ENCODE measurements at places on chromosomes 5 and 9.

GRCh38 chr5:108760512-108760911 lies 12.8 kb downstream of the FER start:
- no peak for DNase-seq

DNA sequence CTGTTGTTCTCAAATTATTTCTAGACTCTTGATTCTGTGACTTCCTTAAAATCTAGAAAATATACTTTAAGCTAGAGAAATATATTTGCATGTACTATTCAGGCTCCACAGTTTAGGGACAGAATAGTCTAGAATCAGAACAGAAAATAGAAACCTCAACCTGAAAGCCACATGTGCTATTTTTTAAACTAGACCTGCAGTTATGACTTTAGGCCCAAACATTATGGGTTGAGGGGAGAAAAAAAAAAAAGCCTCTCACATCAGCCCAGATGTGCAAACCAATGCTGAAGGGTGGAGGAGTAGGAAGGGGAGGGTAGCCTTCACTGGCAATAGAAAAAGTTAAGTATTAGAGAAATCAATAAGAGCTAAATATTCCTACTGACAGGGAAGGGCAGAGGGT lies 35.7 kb downstream of the ELL2 start:
- DNase-seq = no peak

- no peak for DNase-seq
These were observed 239.6 kb upstream of the TAS2R1 start for GRCh38 chr5:9869616-9870288.

- DNase-seq = no peak
These were observed 15.3 kb downstream of the MYMK start for GRCh38 chr9:133509179-133510083.

- no peak for DNase-seq
These were observed 18.6 kb downstream of the PAPPA start for GRCh38 chr9:116172216-116172615.

GRCh38 chr5:136034492-136034891 lies 5.7 kb downstream of the TGFBI start:
- no peak for DNase-seq

- no peak for DNase-seq
These were observed 16.8 kb downstream of the KLF4 start for GRCh38 chr9:107472581-107473340.

- DNase-seq = no peak
These were observed 491.2 kb upstream of the TLE4 start for GRCh38 chr9:79080536-79080935.

GRCh38 chr5:83048277-83048676 lies 28.9 kb downstream of the TMEM167A start:
- DNase-seq = no peak

GRCh38 chr9:134569626-134570025 lies 72.0 kb upstream of the COL5A1 start:
- DNase-seq = no peak

GRCh38 chr5:92265804-92266203 lies 882.7 kb upstream of the ARRDC3 start:
- DNase-seq = no peak

DNA sequence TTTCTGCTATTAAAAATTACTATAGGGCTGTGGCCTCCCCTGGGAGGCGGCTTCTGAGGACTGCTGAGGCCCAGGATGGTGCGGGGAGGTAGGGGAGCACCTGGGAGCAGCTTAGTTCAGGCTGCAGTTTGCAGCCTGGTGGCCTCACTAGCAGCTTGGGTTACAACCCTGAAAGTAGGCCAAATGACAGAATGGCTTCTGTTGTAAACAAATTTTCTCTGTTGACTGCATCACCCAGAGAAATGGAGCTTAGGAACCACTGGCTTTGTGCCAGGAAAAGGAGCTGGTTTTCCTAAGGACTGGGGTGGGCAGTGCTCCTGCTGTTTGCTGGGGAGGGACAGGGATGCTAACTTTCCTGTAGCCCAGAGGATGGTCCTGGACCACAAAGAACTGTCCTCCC lies 130.3 kb downstream of the ENTREP1 start:
- no peak for DNase-seq

- DNase-seq = no peak
These were observed 3.3 kb downstream of the NCBP1 start for GRCh38 chr9:97636903-97637302.

DNA sequence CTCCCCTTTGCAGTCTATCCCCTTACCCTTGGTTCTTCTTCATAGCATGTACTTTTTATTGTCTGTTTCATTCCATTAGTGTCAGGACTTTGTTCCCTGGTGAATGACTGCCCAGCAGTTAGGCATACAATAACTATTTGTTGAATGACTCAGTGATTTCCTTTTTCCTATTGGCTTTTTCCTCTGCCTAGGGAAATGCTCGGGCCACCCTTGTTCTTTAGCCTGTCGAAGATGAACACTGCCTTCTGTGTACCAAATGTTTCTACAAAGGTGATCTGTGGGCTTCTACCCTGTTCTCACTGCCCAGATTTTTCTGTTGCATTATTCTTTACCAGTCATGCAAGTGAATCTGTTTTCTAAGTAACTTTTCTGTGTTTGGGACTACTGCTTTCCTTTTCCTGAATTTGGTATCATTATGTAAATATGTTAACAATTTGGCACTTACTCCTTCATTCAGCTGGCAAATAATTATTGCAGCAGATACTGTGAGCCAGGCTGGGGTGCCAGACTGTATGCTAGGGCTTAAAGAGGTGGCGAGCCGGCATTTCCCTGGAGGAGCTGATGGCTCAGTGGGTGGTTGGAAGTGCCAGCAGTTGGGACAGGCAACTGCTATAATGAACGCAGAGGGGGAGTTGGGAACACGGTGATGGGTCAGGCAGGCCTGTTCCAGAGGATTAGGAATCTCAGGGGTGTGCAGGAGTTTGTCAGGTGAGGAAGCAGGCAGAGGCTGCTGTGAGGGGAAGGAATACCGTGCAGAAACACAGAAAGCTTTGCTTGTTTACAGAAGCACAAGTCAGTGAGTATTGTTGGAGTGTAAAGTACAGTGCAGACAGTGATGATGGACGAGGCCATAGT lies 30.6 kb downstream of the KDM4C start:
- no peak for DNase-seq

DNA sequence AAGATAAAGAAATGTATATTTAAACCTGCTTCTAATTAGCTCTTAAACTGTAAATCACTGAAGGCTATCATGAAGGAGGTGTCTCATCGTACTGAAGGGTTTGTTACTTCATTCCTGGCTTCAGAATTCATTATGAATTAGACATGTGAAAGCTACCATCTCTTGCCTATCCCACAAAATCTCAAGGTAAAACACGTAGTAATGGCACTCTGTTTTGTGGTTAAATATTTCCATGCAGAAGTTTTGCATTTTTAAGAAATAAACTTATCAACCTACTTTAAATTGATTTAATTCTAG lies 490.7 kb upstream of the NUDT12 start:
- DNase-seq = no peak
